ENCODE measurements at places on chromosomes 1 and 21. TPM values are rescaled to one million over a fixed set of nuclear protein-coding genes. Genes with fewer than 3 reads are reported as not detected.

GPR137B gene
- total RNA-seq = 11.4 TPM

NUCKS1 gene
- total RNA-seq = 237 TPM

LACTBL1 gene
- total RNA-seq = not detected

GRCh38 chr1:233240829-233241682 is 54.5 kb downstream of the PCNX2 start:
- no peak for DNase-seq

DNA sequence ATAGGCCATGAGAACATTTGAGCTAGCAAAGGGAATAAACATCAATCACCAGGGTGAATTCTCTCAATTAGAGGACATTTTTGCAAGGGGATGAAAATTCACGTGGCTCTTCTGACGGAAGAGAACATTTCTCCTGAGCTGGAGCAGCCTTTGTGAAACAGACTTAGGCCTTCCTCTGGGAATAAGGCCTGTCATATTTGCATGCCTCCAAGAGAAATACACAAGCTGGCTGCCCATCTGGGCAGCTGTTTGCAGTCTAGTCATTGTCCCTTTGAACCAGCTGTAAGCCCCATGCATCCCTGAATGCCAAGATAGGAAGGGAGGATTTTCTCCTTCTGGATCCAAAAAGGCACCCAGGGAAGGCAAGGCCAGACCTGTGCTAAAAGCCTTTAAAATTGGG is 5.5 kb downstream of the LEMD1 start:
- DNase-seq = no peak

- no peak for DNase-seq
These were observed 36.3 kb downstream of the SDC3 start for GRCh38 chr1:30872033-30872947.

DNA sequence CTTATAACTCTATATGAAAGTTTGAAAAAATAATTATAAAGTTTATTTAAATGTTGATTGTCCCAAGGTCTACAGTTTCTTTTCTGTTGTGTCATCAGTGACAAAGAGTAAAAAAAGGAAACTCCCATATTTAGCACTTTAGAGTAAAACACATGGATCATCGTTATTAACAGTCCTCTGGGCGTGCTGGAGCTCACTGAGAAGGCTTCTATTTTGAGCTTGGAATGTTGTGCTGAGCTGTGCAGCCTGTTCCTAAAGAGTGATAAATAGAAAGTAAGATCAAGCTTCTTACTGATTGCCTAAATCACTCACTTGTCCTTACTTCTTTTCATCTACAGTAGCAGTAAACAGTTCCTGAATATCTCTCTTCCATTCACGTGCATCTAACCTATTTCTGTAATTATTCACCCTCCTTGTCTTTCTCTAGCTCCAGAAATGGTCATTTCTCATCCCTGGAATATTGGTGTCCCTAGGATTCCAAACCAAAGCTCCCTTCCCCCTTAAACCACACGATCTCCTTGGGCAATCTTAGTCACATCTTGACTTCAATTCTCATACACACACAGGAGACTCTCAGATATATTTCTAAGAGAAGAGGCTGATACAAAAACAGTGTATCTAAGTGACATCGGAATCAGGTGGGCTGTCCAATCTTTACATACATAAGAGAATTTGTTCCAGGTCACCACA is 11.9 kb downstream of the GBP5 start:
- DNase-seq = no peak

- no peak for DNase-seq
These were observed 110.2 kb upstream of the FGGY start for GRCh38 chr1:59186656-59187055.

- DNase-seq = no peak
These were observed 118.1 kb upstream of the PPP2R5A start for GRCh38 chr1:212167098-212167497.

DNA sequence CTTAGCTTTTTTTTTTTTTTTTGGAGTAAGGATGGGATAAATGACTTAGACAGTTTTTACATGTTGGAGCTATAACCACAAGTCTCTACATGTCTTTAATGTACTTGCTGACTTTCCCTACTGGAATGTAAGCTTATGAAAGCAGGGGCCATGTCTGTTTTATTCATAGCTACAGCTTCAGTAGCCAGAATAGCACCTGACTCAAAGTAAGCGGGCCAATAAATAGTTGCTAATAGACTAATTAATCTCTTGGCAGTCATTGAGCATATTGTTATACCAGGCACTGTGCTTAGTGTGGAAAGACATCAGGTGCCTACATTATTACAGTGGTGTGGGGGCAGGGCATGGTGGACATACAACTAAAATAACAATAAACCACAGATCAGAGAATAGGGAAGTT is 84.4 kb upstream of the HOOK1 start:
- no peak for DNase-seq

DNA sequence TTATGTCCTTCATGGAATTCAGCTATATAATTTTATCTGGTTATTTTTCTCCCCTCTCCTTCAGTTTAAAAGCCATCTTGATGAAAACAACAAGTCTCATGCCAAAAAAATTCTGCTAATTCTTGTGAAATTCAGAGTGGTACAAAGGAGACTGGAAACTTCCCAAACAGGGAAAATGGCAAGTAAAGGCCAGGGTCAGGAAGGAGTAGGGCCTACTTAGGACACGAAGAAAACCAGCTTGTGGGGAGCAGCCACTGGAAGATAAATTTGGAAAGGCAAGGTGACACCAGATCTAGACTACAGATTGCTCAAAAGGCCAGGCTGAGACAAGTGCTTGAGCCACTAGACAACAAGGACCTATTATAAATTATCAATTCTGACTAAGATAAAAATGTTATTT is 6.4 kb downstream of the TSTD1 start:
- DNase-seq = no peak
